ENCODE measurements at places on chromosomes 11 and 22.

GRCh38 chr11:129223701-129224149 is 31.6 kb upstream of the ARHGAP32 start:
- DNase-seq = no peak

- DNase-seq = no peak
Measured at GRCh38 chr11:47857892-47858543, 9.9 kb upstream of the NUP160 start.

GRCh38 chr11:68002938-68003845 is 705 bp downstream of the UNC93B1 start:
- no peak for DNase-seq

DNA sequence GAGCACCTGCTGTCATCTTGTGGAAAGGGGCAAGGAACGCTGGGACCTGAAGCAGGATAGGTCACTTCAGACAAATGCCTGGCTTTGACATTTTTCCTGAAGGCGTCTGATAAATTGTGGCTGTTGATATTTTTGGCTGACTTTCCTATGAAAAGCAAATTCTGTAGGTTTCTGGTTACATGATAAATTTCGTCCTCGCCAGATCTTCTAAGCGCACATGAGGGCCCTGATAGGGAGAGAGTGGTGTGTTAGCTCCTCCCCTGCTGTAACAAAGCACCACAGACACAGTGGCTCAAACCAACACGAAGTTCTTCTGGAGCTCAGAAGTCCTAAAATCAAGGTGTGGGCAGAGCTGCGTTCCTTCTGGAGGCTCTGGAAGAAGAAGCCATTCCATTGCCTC is 19.6 kb downstream of the APOL4 start:
- DNase-seq = no peak

GRCh38 chr11:33636104-33636503 is 64.5 kb downstream of the C11orf91 start:
- no peak for DNase-seq

DNA sequence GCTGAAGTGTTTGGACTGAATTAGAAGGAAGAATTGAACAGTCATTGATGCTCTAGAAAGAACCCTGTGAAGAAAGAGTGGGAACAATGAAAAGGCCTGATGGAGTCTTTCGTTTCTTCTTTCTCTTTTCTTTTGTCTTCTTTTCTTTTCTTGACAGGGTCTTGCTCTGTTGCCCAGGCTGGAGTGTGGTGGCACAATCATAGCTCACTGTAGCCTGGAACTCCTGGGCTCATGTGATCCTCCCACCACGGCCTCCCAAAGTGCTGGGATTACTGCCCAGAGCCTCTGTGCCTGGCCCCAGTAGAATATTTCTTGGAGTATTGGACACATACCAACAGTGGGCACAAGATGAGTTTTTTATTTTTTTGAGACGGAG is 1.1 kb downstream of the FEN1 start:
- DNase-seq = no peak

DNA sequence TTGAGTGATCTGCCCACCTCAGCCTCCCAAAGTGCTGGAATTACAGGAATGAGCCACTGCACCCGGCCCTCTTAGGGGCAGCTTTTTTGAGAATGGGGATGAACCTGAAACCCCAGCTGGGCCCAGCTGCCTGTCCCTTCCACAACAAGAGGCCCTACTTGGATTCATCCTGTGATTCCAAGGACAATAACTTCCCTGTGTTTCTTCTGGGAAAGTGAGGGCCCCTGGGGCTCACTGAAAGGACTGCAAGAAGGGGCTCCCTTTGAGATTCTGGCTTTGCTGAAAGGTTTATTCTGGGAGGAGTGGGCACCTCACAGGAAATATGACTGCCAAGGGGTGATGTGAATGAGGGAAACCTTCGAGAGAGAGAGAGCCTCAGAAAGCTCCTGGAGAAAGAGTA is 12.3 kb upstream of the GNAZ start:
- DNase-seq = no peak

GRCh38 chr11:76786016-76786415 is 2.9 kb downstream of the TSKU start:
- no peak for DNase-seq

DNA sequence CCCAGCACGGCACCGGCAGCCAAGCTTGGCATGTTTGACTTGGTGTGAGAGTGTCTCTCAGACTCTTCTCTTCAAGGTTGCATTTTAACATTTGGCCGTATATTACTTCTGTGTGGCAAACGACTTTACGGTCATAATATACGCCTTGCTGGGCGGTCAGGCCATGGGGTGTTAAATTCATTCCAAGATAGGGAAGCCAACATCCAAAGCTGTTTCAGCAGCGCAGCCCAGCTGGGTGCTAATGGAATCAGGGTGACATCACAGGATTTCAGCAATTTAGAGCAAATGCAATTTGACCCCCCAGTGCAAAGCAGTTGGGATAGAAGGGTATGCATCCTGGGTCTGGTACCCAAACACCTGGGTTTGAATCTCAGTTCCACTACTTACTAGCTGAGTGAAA is 16.7 kb upstream of the MYH9 start:
- DNase-seq = no peak

- DNase-seq = no peak
Measured at GRCh38 chr11:1750840-1751530, 590 bp upstream of the IFITM10 start.

DNA sequence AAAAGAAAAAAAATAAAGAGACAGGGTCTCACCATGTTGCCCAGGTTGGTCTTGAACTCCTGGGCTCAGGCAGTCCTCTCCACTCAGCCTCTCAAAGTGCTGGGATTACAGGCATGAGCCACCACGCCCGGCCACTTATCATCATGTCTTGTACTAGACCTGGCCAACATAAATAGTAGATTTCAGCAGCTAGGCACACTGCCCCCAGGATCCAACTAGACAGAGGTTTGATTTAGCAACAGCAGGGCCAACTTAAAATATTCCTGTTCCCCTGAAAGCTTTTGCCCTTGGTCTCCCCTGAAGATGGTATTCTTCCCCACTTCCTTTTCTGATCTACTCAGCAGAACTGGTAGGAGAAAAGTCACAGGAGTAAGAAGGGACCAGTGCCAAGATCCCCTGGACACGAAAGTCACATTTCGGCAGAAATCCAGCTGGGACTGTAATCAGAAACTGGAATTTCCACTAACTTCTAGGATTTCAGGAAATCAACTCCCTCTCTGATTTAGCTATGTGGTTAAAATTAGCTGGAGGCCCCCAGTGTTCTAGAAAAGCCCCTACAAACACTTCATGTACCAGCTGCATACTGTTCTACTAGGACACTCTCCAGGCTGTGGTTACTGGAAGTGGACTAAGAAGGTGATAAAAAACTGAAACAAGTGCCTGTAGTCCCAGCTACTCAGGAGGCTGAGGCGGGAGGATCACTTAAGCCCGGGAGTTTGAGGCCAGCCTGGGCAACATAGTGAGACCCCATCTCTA is 8.9 kb upstream of the PPP2R1B start:
- no peak for DNase-seq

DNA sequence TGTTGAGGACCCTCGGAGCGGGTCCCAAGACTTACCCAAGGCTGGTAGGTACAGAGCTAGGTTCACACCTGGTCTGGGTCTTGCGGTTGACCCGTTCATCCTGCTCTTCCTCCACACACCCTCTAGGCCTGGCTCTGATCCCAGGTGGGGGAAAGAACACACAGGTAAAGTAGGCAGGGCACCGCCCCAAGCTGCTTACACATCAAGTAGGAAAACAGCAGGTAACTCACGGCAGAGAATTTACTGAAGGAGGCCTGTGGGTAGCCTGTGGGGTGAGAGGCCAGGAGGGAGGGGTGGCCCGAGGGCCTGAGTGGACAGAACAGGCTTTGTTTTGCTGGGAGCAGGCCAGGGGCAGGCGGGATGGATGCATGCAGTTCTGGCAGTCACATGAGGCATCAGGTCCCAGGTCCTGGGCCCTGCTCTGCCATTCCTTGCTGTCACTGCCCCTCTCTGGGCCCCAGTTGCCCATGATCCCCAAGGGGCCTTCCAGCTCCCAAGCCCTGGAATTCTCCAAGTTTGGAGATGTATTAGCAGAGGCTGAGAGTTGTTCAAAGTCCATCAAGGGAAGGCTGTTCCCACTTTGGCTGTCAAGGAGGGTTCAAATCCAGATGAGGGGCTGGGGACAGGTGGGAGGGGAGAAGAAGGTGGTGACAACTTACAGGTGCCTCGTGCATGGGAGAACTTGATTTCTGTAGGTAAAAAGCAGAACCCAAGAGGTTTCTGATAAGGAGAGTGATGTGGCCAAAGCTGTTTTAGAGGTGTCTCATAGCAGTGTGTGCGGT is 5.7 kb downstream of the TSKU start:
- DNase-seq = no peak

- DNase-seq = no peak
Measured at GRCh38 chr11:8222820-8223512, 40.7 kb downstream of the LMO1 start.

GRCh38 chr11:125370561-125371389 is 125.3 kb downstream of the FEZ1 start:
- no peak for DNase-seq

- DNase-seq = no peak
Measured at GRCh38 chr11:2537896-2538724, 93.3 kb downstream of the KCNQ1 start.

GRCh38 chr22:40635940-40636379 is 559 bp downstream of the MRTFA start:
- DNase-seq = no peak

DNA sequence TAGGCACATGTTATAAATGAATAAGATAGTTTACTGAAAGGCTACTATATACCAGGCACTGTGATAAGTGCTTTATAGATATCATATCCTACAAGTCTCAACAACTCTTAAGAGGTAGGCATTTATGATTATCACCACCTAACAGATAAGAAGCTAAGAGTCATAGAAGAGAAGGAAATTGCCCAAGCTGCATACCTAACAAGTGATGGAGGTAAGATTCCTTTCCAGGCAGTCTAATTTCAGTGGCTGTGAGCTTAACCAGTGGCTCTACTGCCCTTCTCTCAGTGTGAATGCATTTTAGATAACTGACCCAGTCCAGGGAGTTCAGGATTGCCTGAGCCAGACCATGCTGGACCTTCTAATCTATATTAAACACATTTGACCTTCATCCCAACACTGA is 39.2 kb downstream of the HEPHL1 start:
- no peak for DNase-seq

GRCh38 chr11:9759519-9760192 is 95.8 kb downstream of the SWAP70 start:
- peak; percentile 52 for DNase-seq

GRCh38 chr11:32149748-32150147 is 58.9 kb downstream of the RCN1 start:
- no peak for DNase-seq

DNA sequence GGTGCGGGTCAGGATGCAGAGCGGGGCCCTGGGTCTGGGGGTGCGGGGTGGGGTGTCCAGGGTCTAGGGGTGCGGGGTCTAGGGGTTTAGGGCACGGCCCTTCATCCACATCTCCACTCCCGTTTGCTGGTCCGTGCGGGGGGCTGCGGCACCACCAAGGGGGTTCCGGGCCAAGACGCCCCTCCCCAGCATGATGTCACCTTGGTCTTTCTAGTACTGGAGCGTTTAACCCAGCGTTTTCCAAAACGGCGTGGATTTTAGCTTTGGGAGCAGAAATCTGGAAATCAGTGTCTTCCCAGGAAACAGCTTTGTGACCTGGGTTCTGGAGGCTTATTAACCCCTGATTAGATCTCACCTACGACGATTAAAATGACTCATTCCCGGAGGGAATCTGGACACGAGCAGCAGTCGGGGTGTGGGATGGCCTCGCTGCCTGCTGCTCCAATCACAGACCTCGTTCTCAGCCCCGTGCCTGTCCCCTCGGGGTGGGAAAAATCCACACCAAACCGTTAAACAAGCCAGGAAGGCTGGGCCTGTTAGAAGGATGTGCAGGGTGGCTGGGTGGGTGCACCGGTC is 759 bp downstream of the AP2A2 start:
- no peak for DNase-seq

DNA sequence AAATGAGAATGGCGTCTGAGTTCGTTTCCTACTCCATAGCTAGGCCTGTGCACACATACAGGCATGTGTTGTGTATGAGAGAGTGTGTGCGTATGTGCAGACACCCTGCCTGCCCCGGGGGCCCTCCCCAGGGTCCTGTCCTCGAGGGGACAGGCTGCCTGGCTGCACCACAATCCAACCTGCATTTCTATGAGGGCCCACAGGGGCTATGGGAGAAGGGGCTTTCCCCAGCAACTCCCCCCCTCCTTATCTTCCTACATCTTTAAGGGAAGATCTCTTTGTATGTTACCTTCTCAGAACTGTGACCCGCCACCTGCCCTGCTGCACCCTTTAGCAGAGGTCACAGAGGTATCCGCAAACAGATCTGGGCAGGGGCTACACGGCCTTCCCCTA is 14.9 kb downstream of the ADORA2A start:
- DNase-seq = no peak

DNA sequence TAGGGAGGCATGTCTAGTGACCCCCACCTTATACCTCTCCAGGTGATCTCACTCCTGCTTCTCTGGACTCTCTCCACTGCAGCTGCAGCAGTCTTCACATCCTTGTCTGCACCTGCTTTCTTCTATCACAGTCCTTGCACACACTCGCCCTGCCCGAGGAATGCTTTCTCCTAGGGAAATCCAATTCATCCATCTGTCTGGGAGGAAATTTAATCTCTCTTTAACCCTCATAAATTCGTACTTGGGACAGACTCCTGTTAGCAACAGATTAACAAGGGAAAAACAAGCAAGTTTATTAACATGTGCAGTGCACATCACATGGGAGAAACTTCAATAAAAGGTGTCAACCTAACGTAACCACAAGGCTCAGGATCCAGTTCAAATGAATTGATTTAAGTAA is 11.3 kb upstream of the RCN1 start:
- DNase-seq = no peak

DNA sequence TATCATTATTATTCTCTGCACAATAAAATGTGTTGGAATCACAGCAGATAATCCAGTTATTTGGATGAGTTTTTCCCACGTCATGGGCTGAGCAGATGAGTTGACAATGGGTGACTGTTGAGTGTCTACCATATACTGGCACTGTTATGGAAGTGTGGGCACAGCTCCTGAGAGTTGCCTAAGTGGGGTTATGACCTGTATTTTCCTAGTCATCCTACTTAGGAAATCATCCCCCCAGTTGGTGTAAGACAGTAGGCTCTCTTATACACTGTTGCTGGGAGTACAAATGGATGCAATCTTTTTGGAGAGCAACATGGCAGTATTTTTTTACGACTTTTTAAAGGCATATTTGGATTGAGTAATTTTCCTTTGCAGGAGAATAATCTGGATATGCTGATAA is 66.4 kb downstream of the TRAF6 start:
- DNase-seq = no peak

- DNase-seq = no peak
Measured at GRCh38 chr22:47002692-47003091, 240.2 kb downstream of the TBC1D22A start.
